BJ (cell line): ENCODE measurements at places on chromosomes 5 and 9.

- peak; percentile 74 for DNase-seq
These were observed 126.7 kb downstream of the FOXD1 start for GRCh38 chr5:73321757-73322436.

DNA sequence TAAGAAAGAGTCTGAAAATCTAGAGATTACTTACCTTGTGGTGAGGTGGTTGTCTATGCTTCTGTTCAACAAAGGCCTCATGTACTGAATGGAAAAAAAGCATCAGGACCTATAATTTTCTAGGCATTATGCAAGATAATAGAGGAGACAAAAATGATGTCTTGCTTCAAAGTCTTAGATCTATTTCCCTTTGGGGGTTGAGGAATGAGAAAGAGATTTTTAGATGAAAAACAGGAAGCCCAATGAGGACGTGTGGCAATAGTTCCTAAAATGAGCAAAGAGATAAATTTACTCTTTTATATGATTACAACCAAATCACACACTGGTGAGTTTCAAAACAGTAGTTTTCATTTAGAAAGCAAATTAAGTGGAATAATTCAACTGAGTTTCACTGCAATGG, 99.5 kb downstream of the GHR start:
- no peak for DNase-seq

GRCh38 chr5:147410496-147411358, 99.1 kb downstream of the DPYSL3 start:
- DNase-seq, result no peak

DNA sequence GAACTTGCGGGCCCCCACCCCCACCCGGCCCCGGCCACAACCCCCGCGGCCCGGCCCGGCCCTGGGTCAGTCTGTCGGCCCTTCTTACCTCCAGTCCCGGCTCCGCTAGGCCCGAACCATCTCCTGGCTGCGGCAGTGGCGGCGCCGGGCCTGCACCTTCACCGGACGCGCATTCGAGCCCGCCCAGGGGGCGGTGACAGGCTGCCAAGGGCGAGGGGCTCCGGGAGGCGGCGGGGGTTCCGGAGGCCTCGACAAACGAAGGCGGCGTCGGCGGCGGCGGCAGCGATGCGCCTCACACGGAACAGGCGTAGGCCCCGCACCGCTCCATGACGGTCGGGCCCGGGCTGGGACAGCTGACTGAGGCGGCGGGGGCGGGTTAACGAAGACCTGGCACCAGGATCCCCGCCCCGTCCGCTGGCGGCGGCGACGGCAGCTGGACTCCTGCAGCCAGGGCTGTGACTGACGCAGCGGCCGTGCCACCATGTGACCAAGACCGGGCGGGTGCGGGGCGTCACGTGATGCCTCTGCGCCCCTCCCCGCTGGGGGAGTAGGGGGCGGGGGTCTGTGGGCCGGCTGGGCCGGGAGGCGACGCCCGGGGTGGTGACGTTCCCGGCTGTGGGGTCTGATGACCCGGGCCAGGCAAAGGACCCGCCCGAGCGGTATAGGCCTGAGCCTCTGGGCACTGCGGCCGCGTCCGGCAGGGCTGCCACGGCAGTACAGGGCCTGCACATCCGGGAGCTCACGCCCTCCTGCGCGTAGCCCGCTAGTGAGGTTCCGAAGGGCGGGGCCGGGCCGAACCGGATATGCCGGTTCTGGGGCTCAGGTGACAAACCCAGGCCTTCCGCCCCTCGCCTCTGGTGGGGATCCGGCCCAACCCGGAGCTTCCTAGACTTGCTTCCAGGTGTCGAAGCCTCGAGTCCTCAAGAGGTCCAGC, at the start of gene AFF4:
Gene AFF4 (minus strand): TSS at position 464 of the 934 bp plus-strand sequence. CDS start 26,445 bp downstream, outside the sequence.
- peak; percentile 71 for DNase-seq

GRCh38 chr5:77015938-77016569, 14.2 kb upstream of the AGGF1 start:
- peak; percentile 4 for DNase-seq

DNA sequence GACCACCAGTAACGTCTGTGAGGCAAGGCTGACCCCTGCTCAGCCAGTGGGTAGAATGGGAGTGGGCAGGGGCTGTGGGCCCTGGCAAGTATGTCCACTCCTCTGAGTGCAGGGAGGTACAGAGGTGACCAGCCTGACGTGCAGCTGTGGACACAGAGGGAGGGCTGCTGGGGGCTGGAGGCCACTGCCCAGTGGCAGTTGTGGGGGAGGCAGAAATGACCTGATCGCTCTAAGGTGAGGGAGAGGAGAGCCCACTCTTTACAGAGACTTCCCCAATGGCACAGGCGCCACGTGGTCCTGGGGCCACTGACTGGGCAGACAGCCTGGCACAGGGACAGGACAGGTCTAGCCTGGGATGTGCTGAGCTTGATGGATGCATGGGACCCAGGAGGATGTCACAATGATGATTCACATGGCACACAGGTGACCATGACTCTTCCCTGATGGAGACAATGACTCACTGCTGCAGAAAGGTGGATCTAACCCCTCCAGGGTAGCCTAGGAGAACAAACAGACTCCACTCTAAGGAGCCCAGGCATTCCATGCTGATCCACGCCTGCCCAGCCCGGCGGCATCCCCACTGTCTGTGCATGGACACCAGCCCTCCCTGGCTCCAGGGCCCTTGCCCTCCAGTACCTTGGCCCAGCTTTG, 7.7 kb downstream of the LPCAT1 start:
- DNase-seq, result no peak

- no peak for DNase-seq
These were observed 15.7 kb downstream of the KIAA1958 start for GRCh38 chr9:112502175-112502946.

GRCh38 chr9:133778336-133779013, 40.3 kb upstream of the SARDH start:
- DNase-seq, result no peak
